ENCODE measurements at places on chromosomes 4 and X.

DNA sequence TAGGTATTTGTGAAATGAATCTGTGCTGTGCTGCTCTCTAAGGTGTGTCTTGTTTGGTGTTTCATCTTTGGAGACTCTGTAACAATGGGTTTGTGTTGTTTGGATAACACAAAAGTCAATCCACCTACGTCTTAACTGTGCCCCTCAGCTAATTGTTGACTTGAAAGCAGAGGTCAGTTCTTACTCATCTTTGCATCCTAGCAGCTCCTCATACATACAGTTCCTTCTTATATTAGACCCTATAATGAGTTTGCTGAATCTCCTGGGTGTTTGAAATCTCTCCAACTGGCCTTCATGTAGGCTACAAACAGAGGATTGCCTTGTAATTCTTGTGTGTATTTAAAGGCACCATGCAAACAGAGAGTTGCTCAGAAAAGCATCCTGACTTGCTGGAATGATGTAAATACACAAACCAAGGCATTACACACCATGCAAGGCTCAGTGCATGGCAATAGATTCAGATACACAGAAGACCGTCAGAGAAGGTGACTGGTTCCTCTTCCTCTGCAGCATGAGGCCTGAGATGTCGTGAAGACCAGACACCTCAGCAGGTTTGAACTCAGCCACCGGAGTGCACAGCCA is 220.0 kb upstream of the JADE1 start:
- DNase-seq, result no peak

DNA sequence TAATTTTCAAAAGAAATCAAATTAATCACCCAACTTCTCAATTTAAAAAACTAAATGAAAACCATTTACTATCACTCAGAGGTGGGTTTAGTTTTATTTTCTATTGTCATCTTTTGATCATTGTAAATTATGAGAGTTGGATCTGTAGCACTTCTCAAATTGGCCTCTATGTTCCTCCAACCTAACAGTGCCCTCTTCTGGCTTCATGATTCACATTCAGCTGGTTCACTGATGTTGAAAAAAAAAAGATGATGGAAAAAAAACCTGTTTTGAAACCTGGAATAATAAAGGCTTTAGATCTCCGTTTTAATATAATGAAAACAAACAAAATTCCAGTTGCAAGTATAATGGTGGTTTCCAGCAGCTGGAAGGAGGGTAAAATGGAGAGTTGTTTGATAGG is 2.4 kb upstream of the NBDY start:
- no peak for DNase-seq

- no peak for DNase-seq
These were observed 979 bp downstream of the RP2 start for GRCh38 chrX:46837558-46838485.

DNA sequence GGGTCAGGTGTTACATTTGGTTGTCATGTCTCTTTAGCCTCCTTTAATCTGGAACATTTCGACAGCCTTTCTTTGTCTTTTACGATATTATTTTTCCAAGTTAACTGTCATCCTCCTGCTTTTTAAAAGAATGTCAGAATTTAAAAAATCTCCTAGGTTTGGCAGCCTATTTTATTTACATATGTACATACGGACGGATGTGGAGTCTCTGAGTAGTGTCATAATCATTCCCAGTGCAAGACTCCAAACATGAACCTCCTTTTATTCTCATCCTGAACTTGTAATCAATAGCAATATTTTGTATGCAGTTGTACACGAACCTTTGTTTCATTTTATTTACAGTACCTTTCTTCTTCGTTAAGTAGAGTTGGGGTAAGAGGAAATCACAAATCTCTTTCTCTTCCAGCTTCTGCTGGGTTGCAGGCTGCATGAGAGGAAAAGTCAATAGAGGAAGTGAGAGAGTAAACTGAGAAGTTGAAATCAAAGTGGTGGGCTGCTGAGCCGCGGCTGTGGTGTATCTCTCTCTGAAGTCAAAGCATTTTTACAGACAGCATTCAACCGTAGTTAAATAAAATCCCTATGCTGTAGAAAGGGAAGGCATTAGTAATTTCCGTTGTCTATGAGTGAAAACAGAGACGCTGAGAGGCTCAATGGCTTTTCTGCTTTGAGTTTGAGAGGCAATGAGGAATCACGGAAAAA is 53.9 kb upstream of the RPS6KA3 start:
- DNase-seq, result no peak

DNA sequence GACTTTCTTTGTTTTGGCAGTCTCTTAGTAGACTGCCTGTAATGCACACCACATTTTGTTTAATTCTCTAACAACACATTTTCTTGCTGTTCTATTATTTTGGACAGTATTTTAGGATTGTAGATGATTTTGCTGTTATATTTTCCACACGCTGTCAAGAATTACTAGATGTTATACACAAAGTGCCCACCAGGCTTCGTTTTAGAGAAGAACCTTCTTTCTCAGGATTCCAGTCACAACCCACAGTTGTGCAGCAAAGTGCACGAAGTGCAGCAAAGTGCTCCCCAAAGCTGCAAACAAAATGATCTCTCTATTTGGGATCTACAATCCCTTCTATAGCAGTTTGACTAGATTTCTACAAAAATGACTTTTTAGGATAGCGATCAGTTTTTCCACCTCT is 2.4 kb downstream of the ZNF141 start:
- DNase-seq, result no peak

- no peak for DNase-seq
These were observed 101.9 kb downstream of the RASL11B start for GRCh38 chr4:52964011-52964410.

- DNase-seq, result peak; percentile 46
These were observed 17.7 kb downstream of the ACSL1 start for GRCh38 chr4:184807797-184808712.

DNA sequence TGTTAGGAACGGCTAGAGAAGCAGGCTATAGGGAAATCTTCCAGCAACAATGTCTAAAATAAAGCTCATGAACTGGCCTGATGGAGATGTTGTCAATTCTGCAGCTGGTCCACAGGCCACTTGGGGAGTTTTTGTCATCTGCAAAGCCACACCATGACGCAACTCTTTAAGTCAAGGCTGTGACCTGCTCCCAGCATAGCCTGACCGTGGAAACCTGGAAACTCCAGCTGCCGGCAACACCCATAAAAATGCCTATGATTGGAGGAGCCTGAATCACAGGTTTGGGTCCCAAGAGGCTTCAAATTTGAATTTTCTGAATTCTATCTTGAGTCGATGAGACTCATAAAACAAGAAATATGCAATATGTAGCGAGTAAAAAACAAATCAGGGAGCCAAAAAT is 969.2 kb upstream of the PRKX start:
- no peak for DNase-seq

DNA sequence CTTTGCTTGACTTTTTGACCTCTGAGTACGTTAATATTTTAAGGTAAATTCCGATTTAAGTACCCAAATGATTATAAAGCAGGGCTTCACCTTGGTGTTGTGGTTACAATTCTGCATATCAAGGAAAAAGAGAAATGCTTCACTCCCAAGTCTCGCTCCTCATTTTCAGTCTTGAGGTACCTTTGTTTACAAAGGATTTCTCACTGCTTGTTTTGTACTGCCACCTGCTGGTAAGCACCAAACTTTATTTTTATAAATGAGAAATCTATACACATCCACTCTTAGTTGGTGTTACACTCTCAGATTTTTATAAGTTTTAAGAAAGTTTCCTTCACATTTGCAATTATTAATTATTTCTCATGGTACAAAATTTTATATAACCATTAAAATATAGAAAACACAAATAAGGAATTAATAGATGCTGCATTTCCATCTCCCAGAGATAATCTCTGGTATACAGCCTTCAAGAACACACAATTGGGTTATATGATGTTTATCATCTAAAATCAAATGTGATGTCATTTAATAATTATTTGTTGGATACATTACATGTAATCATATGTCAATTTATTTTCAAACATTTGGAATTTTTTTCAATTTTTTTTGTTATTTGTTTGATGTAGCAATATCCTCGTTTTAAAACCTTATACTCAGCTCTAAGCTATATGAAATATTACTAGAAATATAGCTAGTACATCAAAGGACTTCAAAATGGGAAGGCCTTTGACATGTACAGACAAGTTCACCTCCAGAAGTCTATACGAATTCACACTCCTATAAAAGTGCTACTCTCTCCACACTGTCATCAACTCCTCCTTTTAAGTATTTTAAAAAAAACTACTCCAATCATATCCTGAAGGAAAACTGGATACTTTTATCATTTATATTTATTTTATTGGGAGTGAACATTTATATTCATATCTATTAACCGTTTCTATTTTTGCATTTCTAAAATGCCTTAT is 179.9 kb downstream of the KCNIP4 start:
- no peak for DNase-seq

GRCh38 chr4:57081651-57082621 is 28.2 kb downstream of the IGFBP7 start:
- no peak for DNase-seq

DNA sequence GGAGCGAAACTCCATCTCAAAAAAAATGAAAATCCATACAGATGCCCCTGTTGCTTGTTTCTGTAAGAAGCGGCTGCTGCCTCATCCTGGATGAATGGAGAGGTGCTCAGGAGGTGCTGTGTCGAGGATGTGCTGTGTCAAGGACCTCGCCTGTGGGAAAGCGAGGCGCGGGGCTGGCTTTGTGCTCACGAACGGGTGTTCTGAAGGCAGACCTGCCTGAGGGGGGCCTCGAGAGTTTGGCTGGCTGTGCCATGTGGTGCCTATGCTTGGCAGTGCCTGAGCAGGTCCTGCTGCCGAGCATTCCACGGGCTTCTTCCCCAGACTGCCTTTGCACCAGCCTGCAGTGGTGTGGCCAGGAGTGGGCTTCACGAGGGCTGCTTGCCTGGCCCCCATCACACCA is 61.5 kb downstream of the NSD2 start:
- no peak for DNase-seq

GRCh38 chr4:142356118-142356759 is 489.9 kb downstream of the INPP4B start:
- no peak for DNase-seq

- DNase-seq, result no peak
These were observed 513.7 kb downstream of the TLL1 start for GRCh38 chr4:166386491-166387360.

GRCh38 chr4:162016219-162016618 is 147.6 kb downstream of the FSTL5 start:
- no peak for DNase-seq

- no peak for DNase-seq
These were observed 161.1 kb downstream of the FBXW7 start for GRCh38 chr4:152374606-152375285.

DNA sequence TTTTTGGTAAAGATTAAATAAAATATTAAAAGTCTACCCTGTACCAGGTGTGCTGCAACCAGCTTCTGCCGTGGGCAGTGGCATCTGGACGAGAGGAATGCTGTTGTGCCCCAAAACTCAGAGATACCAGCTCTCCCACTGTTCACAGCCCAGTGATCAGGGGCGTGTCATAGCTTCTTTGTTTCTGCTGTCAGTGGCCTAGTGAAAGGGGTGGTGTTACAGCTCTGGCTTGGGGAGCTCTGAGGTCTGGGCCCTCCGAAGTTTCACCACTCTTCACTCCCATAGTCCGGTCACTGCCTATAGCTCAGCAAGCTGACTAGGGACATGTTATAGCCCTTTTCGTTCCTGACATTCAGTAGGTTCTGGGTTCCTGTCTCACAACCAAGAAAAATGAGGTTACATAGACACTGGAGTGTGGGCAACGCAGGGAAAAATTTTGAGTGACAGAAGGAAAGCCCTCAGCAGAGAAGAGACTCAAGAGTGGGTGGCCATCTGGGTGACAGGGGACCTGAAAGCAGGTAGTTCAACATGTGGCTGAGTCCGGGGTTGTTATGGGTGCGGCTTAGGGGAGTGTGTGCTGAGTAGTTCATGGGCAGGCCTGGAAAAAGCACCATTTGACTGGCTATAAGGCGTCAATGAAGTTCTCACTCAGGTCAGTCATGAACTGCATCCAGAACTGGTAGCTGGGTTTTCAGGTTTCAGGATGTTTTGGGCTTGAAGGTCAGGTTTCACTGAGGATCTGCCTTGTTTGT is 1184.4 kb upstream of the PABPC4L start:
- DNase-seq, result no peak

DNA sequence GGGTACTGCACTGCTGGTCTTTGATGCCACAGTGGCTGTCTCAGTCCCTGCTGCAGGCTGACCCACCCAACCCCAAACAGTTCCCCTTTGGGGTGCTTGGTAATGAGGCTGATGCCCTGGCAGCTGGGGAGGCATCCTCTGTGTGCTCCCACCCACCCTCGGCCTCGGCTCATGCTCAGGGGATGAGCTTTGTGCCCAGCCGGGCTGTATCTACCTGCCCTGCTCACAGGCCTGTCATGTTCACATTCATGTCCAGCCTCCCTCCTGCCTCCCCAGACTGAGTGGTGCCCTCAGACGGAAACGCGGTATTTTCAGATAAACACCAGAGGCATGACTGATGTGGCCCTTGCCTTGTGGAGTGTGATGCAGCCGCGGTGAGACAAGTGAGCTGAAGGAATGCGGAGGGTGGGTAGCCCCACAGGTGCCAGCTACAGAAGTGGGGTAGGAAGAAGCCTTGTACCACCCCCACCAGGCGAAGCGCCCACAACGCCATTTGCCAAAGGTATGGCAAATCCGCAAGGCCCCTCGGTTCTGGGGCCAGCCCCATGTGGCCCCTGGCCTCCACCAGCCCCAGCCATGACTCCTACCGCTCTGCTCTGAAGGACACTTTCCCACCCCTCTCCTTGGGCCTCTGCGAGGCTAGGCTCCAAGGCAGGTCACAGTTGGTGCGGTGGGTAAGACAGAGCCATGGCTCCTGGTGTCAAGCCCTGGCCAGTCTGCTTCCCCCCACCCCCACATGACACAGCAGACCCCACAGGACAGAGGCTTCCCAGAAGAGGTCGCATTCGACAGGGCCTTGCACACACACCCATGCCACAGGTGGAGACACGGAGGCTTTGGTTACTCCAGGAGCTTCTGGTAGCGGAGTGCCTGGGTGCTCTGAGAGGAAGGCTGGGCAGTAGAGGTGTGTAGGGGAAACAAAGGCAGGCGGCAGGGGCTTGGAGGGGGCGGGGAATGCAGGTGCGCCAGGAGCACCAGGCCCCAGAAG is 1.8 kb upstream of the RENBP start:
- DNase-seq, result no peak

GRCh38 chrX:70038951-70039350 is 10.8 kb downstream of the AWAT2 start:
- no peak for DNase-seq

DNA sequence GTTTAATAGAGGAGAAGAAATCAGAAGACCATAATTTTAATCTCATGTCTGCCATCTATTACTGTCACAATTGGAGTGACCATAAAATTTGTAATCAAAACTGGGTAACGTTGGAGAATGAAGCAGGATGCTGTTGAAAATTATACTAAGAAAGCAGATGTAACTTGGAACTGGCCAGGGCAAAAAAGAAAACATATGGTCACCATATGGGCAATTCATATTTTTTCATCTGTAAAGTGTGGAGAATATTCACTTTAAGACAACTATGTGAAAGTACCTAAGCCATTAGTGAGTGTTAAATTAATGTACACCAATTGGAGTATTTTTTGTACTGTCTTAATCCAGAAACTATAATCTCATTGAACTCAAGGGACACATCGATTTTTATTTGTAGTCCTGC is 1008.0 kb downstream of the GLUD2 start:
- no peak for DNase-seq

All from left lobe of liver (tissue), 2 donors.